ENCODE measurements at places on chromosomes 5 and 9. TPM values are rescaled to one million over a fixed set of nuclear protein-coding genes. Genes with fewer than 3 reads are reported as not detected.
A peak's percentile ranks its signal among the peaks of the same experiment; 100 is the strongest.

- no peak for DNase-seq
Measured at GRCh38 chr9:4842213-4842612, 49.5 kb downstream of the RCL1 start.

- peak; percentile 61 for DNase-seq
Measured at GRCh38 chr5:9149988-9150387, 395.9 kb downstream of the SEMA5A start.

DNA sequence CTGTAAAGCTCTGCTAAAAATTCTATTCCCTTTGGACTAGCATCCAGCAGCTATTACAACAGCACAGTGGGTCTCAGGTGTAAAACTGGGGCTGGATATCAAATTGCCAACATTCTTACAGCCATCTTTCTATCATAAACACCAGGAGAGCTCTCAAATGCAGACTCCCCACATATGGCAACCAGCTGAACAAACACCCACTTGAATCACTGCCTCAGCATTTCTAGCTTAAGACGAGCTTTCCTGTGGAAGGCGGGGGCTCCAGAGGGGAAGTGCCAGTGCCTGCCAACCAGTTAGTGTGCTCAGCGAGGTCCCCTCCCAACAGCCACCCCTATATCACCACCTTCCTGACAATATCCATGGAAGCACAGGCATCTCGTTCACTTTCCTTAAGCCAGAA lies 62.2 kb downstream of the IPPK start:
- DNase-seq = peak; percentile 90

DNA sequence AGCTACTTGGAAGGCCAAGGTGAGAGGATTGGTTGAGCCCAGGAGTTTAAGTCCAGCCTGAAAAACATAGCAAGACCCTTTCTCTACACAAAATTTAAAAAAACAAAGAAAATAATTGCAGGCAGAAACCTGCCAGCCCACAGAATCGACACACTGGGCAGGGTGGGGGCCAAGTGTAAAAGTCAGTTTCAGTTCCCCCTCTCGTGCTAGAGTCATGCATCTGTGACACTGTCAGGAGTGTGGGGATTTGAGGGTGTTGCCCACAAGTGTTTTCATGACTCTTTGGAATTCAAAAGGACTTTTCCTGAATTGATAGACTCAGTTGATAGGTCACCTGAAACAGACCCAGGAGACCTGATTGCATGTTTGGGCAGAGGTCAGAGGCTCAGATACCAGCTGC lies 47.6 kb downstream of the PRRC2B start:
- DNase-seq = no peak

- peak; percentile 90 for DNase-seq
Measured at GRCh38 chr9:27094640-27095298, 14.3 kb upstream of the TEK start.

DTWD2 gene
- total RNA-seq = 5.4 TPM

- DNase-seq = no peak
Measured at GRCh38 chr5:178234121-178234749, 1.6 kb upstream of the PHYKPL start.

DNA sequence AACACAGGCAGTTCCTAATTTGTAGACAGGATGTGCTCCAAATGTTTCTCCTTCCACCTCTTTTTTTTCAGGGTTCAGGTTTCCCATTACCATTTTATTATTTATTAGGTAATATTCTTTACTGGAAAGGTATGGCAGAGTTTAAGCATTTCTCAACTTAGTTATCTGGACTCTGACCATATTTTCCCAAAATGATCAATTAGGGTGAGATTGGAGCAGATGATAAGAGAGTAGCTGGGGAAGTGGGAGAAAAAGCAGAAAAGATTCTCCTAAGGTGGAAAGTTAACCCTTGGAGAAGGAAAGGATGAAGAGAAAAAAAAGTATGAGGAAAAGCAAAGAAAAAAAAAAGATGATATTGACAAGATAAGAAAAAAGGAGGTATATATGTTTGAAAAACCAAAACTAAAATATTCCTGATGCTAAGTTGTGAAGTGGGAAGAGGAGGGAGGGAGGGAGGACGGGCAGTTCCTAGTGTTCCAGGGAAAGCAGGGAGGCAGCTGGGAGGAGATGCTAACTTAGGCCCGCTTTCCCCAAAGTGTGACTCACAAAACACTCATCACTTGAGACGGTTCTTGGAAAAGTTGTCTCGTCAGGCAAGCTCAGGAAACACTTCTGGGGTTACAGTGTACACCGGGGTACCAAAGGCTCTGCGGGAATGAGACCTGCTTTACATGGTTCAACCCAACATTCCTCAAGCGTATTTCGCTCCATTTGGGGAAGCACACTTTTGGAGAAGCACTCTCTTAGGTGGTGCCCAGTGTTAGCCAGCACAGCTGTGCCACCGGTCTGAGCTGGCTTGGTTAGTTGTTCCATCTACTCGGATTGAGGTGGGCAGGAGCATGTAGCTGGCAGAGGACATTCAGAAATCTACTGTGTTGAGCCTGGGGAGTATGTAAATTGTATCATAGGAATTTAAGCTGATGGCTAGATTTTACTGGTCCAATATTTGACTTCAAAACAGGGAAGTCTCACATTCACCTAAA lies 35.1 kb downstream of the B4GALT1 start:
- DNase-seq = peak; percentile 90

DNA sequence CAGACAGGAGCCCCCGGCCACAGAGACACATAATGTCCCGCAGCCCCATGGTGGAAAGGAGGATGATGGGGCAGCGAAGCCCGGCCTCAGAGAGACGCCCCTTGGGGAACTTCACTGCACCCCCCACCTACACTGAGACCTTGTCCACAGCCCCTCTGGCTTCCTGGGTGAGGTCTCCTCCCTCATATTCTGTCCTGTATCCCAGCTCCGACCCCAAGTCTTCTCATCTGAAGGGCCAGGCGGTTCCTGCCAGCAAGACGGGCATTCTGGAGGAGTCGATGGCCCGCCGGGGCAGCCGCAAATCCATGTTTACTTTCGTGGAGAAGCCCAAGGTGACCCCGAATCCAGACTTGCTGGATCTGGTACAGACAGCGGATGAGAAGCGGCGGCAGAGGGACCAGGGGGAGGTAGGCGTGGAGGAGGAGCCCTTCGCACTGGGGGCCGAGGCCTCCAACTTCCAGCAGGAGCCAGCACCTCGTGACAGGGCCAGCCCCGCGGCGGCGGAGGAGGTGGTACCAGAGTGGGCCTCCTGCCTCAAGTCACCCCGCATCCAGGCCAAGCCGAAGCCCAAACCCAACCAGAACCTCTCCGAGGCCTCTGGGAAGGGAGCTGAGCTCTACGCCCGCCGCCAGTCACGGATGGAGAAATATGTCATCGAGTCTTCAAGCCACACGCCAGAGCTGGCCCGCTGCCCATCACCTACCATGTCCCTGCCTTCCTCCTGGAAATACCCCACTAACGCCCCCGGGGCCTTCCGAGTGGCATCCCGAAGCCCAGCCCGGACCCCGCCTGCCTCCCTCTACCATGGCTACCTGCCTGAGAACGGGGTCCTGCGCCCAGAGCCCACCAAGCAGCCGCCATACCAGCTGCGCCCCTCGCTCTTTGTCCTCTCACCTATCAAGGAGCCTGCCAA lies 8.9 kb downstream of the SYNPO start:
- no peak for DNase-seq

DNA sequence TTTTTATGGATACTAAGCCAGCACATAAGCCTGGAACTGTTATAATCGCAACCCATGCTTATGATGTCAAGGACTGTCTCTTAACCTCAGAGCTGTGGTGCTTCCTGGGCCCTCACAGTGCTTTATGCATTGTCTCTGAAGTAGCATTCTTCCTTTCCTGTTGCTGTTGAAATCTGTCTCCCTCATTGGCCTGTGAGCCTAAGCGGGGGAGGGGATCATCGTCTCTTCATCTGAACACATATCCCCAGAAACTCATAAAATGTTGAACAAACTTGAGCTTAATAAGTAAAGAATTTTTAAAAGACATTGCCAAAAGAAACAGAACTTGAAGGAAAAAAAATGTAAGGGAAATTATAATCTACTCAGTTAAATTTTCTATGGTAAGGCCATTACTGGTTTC lies 80.3 kb downstream of the SGCD start:
- DNase-seq = no peak

TLR4 gene
- 2.6 TPM for total RNA-seq

CDKN2A gene
- total RNA-seq = 10.8 TPM

- DNase-seq = peak; percentile 40
Measured at GRCh38 chr5:121630402-121630801, 221.3 kb upstream of the FTMT start.

SMARCA2 gene
- 52.1 TPM for total RNA-seq

DNA sequence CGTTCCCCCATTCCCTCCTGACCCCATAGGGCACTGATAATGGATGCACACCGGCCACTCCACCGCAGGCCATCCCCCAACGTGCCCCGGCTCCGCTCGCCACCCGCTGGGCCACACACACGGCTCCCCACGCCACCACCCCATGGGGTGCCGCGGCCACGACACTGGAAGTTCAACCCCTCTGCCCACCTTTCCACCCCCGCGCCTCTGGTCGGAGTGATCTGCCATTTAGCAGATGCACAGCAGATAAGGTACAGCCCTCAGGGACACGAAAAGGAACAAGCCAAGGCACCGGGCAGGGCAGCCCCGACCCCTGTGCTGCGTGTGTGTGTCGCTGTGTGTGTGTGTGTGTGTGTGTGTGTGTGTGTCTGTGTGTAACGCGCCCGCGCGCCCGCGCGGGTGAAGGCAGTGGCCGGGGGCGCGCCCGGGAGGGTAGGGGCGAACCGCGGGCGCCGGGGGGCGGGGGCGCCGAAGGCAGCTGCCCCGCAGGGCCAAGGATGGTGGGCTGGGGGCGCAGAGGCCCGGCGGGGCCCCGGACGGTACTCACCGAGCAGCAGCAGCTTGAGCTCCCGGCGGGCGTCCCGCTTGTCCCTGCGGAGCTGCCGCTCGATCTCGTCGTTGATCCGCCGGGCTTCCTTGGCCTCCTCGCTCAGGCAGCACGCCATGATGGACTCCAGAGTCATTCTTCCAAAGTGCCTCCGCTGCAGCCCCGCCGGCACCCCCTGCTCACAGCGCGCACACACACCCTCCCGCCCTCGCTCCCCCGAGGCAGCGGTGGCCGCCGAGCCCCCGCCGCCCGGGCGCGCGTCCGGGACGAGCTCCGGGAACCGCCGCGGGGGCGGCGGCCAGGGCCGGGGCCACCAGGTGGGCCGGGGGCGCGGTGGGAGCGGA lies 813 bp downstream of the GNAQ start:
- peak; percentile 45 for DNase-seq

DNA sequence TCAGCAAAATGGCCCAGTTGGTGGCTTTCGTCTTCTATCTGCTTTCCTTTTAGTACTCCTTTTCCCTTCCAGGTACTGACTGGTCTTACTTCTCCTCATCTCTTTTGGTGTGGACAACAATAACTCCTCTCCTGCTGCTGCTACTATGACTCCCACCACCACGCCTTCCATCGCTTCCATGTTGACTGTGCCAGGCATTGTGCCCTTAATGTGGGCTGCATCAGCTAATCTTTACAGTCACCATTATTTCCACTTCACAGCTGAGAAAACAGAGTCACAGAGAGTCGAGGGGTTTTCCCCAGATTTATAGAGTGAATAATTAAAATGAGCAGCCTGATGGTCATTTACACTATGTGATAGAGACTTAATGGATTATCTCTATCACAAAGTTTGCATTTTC lies 184.9 kb upstream of the IL12B start:
- DNase-seq = no peak

DNA sequence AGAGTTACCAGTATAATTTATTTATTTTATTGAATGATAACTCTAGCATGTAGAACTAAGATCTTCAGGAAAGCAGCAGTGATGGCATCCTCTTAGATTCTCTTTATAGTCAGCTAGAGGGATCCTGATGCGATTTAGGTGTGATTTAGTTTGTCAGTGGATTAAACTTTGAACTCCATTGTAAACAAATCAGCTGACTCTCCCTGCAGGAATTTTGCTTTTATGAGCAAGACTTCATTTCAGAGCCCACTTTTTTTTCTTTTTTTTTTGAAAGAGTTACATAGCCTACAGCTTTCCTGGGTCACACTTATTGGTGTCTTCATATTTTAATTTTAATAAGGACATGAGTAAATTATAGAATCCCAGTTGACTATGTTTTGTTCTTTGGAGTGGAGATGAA lies 93.8 kb upstream of the SEMA6A start:
- DNase-seq = no peak

PKD2L2 gene
- total RNA-seq = 0.26 TPM

GRCh38 chr5:40485021-40485998 lies 194.4 kb upstream of the PTGER4 start:
- DNase-seq = peak; percentile 43
